Right cardiac atrium (tissue), 5 donors: ENCODE measurements at places on chromosomes 2 and 18. TPM values are rescaled to one million over a fixed set of nuclear protein-coding genes. Genes with fewer than 3 reads are reported as not detected.

The ELOA2 gene
- not detected for total RNA-seq

The CNGA3 gene
- total RNA-seq, result not detected

The SRD5A2 gene
- not detected for total RNA-seq

The DNAJC5G gene
- total RNA-seq, result 2.1 TPM

The IL1B gene
- total RNA-seq, result 2.1 TPM

The DCDC2C gene
- total RNA-seq, result not detected

The CHST9 gene
- 0.72 TPM for total RNA-seq

The TUBA4A gene
- 68.5 TPM for total RNA-seq

The TMEM198 gene
- total RNA-seq, result 3.2 TPM

The CCDC148 gene
- total RNA-seq, result 2.3 TPM

The ADD2 gene
- 1.3 TPM for total RNA-seq

The FEV gene
- total RNA-seq, result not detected

The LRRTM1 gene
- total RNA-seq, result 0.85 TPM

The LYPD6B gene
- not detected for total RNA-seq

The PJVK gene
- total RNA-seq, result 1.9 TPM
